IPS DF 19.7 (cell line): ENCODE measurements at places on chromosomes 2 and 18.

GRCh38 chr2:119590873-119591272 is 46.6 kb downstream of the CFAP221 start:
- DNase-seq, result no peak

- DNase-seq, result no peak
These were observed 378.8 kb downstream of the SLC4A3 start for GRCh38 chr2:220006152-220006621.

- DNase-seq, result no peak
These were observed 677.6 kb upstream of the ID2 start for GRCh38 chr2:8004250-8004681.

DNA sequence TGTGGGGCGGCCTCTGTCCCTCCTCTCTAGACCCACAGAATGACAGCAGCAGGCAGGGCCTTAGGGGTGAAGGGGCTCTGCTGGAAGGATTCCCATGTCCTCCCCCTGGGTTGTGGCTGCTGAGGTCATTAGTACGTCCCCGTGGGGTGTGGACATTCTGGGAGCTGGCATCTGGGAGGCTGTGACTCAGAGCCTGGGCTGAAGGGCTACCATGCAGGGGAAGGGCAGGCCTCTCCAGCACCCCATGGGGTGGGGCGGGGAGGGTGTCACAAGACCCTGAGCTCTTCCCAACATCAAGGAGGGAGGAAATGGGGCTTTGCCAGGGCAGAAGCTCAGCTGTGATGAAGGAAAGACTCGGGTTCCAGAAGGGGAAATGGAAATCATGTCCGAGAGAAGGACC is 105.8 kb upstream of the SMAD2 start:
- no peak for DNase-seq

DNA sequence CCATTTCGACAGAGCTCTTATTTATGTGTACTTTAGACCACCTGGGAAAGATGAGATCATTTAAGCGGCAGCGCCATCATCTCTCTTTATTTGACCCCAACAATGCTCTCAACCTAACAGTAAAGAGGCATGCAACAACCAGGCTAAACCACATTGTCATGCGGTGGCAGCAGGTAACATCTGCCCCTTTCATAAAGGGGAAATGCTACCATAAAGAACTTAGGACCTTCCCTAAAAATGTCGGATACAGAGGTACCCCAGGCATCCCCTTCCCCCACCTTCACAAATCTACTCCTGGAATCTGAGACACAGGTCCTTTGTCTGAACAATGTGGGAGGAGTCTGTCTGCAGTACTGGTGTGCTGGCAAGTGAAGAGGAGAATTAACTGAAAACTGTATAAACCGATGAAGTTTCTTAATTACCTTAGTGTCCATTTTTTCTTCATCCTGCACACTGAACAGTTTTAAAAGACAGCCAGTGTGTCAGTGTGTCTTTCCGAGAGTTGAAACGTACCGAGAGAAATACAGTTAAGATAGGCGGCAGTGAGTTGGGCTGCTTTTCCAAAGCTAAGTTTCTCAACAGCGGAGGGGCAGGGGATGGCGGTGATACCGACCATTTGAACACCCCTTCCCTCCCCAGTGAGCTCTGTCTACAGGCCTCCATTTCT is 1.9 kb downstream of the MEX3C start:
- peak; percentile 63 for DNase-seq

DNA sequence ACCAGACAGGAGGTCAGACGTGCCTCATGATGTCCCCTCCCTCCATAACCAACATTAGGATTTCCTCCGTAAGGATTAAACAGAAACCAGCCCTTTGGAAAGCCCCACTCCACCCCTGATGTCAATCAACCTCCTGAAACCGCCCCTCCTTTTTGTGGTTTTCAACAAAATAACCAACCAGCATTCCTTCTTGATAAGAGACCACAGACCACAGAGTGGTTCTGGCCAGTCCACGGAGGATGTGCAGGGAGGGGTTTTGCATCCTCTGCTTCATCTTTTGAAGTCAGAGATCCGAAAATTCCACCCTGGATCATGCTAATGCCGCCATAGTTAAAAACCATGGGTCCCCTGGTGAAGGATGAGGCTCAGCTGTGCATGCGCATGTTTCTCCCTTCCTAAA is 180.0 kb upstream of the CCDC150 start:
- no peak for DNase-seq

- DNase-seq, result no peak
These were observed 1500.6 kb upstream of the TMEFF2 start for GRCh38 chr2:193695367-193695766.

DNA sequence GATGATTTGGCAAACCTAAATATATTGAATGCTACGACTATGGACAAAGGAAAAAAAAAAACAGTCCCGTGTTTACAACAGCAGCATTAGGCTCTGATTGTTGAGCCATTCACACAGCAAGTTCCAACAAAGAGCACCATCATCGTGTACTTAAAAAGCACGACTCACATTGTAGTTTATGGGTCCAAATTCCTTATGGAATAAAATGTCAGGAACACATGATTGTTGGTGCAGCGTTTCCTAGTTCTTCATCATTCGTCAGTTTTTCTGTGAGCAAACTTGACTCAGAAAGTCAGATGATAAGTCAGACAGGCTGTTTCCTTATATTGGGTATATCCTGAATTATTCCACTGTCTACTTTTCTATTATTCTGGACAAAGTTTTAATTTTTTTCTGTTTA is 10.0 kb upstream of the KIDINS220 start:
- no peak for DNase-seq

DNA sequence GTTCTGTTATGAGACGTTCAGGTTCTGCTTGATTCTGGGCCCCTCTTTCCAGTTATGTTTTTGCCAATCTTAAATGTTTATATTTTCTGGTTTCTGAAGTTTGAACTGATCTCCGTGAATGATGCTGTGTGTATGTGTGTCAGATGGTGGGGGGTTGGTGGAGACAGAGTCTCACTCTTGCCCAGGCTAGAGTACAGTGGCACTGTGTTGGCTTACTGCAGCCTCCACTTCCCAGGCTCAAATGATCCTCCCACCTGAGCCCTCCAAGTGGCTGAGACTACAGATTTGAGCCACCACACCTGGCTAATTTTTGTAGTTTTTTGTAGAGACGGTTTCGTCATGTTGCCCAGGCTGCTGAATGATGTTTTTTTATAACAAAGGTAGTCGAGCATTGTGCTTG is 45.9 kb downstream of the PSMD14 start:
- DNase-seq, result no peak

DNA sequence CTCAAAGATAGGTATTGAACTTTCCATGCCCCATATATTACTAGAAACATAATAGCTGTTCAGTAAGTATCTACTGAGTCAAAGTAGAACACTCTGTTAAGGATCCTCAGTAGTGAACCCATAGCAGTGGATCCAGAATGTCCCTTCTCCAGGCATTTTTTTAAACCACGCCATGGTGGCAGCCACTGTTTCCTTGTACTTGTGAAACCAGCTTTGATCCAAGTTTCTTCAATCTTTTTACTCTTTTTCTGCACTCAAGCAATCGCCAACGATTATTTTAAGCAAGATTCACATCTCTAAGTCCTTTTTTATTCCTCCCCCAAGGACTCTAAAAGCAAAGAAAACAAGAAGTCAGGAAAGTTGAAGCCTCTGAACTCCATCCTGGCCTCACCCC is 291.2 kb upstream of the SLC14A2 start:
- DNase-seq, result no peak

DNA sequence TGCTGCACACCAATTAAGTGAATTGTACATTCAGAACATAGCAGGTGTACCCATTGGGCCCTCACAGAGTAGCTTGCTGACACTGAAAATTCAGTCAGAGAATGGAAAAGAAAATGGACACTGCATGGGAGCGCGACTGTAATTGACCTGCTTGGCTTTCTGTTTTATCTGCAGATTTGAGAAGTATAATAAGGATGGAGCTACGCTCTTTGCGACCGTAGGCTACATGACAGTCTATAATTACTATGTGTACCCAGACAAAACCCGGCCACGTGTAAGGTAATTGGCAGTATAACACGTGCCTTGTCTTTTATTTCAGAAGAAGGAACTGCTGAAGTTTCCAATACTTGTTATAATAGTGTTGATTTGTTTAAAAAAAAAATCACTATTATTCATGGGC is 33.5 kb upstream of the METAP1D start:
- DNase-seq, result no peak

GRCh38 chr2:55839182-55839819 is 84.3 kb downstream of the EFEMP1 start:
- no peak for DNase-seq

- DNase-seq, result peak; percentile 40
These were observed 138.7 kb downstream of the SPP2 start for GRCh38 chr2:234189230-234189629.

DNA sequence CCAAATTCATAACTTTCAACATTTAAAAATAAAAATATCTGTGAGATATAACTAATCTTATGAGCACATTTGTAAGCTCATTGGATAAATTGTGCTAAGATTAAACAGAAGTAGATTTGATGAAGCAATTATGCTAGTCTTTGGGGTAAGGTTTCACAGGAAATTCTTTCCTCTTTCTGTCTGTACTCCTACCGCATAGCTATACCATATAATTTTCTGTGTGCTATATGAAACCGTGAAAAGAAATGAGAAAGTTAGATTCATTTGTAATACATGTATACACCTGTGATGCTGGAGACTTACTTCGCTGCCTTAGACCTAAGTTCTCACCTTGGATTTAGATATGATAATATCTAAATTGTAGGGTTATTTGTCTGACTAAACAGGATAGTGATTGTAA is 184.7 kb downstream of the PPP1R1C start:
- DNase-seq, result no peak

GRCh38 chr2:100924122-100924519 is 78.0 kb upstream of the RPL31 start:
- no peak for DNase-seq

GRCh38 chr2:1136067-1136466 is 185.4 kb downstream of the SNTG2 start:
- peak; percentile 12 for DNase-seq

GRCh38 chr2:78977661-78978145 is 47.8 kb upstream of the REG3G start:
- no peak for DNase-seq

- DNase-seq, result no peak
These were observed 230.5 kb downstream of the FIGN start for GRCh38 chr2:163505281-163505680.

GRCh38 chr2:101578671-101579070 is 103.8 kb upstream of the RFX8 start:
- DNase-seq, result no peak

- no peak for DNase-seq
These were observed 703.8 kb upstream of the FSHR start for GRCh38 chr2:49858113-49858490.

- DNase-seq, result no peak
These were observed 262.4 kb downstream of the NDUFA10 start for GRCh38 chr2:239762655-239763269.

GRCh38 chr2:28429636-28430376 is 37.1 kb downstream of the FOSL2 start:
- no peak for DNase-seq

GRCh38 chr2:70321370-70321769 is 19.5 kb upstream of the FAM136A start:
- DNase-seq, result no peak

DNA sequence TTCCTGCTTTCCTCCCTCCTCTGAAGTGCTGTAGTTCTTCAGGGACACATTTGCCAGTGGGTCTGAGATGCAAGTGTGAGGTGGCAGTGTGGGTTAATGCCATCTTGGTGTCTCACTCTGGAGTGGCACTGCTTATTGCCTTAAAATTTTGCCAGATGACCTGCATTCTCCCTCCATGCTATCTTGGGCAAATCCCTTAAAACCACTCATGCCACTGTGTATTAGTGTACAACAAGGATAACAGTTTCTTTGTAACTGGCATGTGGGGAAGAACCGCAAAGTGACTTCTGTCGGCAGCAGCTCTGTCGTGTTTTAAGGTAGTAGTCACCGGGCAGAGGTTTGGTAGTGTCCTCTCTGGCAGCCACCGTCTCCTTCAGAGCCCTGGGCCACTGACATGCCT is 124.2 kb downstream of the NEDD4L start:
- no peak for DNase-seq

- no peak for DNase-seq
These were observed 942.3 kb downstream of the CPS1 start for GRCh38 chr2:211498551-211499205.

- DNase-seq, result no peak
These were observed 568 bp downstream of the ARL5A start for GRCh38 chr2:151827564-151828142.

- no peak for DNase-seq
These were observed 8.9 kb downstream of the EPC2 start for GRCh38 chr2:148653437-148653836.

GRCh38 chr2:20592106-20593071 is 58.5 kb downstream of the HS1BP3 start:
- DNase-seq, result no peak

DNA sequence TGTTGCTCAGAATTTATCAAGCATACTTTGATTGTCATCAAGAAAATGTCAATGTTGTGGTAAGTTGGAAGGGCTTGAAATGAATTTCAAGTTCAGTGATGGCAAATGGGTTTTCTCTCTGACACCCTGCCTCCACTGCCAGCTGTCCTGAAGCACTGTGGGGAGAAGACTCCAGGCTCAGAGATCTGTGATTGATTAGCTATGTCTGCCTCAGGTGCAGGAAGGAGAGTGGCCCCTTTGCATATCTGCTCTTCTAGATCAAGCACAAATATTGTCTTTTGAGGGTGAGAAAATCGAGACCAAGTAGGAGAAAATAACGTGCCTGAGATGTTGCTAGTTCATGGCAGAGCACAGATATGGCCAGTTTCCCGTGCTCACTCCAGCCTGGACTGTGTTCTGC is 178.8 kb upstream of the GLI2 start:
- no peak for DNase-seq

- DNase-seq, result no peak
These were observed 158.6 kb upstream of the TWIST2 start for GRCh38 chr2:238689331-238689730.

DNA sequence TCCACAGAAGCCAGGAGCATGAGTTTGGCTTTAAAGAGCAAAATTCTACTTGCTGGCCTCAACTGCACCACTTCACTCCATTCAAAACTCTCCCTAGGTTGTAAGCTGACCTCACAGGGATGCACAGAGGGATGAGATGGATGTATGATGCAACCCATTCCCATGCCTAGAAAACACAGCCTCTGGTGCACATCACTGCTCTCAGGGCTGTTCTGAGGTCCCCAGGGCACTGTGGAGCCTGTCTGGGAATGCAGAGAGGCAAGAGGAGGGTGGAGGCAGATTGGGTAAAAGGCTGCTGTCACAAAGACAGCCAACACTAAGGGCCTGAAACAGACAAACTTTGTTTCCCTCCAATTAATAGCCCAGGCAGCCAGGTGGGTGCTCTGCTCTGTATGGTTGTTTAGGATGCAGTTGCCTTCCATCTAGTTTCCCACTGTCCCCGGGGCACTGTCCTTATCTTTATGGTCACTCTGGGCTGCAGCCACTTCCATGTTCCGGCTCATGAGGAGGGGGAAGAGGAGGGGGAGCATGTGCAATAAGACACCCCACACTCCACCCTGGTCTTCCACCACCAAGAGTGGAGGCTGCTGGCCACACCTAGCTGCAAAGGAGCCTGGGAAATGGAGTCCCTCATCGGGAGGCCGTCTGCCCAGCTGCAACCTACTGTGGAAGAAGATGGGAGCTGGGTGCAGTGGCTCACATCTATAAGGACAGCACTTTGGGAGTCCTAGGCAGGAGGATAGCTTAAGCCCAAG is 7.0 kb downstream of the GPR45 start:
- no peak for DNase-seq

- no peak for DNase-seq
These were observed 13.9 kb upstream of the PXDN start for GRCh38 chr2:1758171-1758570.
